ENCODE measurements at places on chromosomes 16 and 17.

- DNase-seq: no peak
Measured at GRCh38 chr16:66717112-66717675, 20.7 kb upstream of the CMTM4 start.

DNA sequence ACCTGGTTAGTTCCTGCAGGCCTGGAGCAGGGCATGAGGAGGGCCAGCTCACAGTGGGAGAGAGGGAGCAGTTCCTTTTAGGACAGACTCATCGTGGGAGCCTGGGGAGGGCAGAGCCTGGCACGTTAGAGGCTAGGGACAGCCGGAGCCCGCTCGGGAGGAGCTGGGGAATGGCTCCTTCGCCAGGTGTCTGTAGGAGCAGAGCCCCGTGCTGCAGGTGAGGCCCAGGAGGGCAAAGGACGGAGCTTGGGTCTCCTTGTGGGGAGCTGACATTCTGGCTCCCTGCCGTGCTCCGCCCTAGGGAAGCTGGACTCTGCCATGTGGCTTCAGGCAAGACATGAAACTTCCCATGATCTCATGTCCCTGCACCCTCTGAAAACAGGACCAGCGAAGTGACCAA, 18.7 kb upstream of the MTSS2 start:
- no peak for DNase-seq

DNA sequence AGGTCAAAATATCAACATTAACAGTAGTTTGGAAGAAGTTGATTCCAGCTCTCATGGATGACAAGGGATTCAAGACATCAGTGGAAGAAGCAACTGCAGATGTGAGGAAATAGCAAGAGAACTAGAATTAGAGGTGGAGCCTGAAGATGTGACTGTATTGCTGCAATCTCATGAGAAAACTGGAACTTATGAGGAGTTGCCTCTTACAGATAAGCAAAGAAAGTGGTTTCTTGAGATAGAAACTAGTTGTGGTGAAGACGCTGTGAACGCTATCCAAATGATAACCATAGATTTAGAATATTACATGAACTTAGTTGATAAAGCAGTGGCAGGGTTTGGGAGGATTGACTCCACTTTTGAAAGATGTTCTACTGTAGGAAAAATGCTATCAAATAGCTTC, 67.8 kb downstream of the GOSR1 start:
- no peak for DNase-seq

DNA sequence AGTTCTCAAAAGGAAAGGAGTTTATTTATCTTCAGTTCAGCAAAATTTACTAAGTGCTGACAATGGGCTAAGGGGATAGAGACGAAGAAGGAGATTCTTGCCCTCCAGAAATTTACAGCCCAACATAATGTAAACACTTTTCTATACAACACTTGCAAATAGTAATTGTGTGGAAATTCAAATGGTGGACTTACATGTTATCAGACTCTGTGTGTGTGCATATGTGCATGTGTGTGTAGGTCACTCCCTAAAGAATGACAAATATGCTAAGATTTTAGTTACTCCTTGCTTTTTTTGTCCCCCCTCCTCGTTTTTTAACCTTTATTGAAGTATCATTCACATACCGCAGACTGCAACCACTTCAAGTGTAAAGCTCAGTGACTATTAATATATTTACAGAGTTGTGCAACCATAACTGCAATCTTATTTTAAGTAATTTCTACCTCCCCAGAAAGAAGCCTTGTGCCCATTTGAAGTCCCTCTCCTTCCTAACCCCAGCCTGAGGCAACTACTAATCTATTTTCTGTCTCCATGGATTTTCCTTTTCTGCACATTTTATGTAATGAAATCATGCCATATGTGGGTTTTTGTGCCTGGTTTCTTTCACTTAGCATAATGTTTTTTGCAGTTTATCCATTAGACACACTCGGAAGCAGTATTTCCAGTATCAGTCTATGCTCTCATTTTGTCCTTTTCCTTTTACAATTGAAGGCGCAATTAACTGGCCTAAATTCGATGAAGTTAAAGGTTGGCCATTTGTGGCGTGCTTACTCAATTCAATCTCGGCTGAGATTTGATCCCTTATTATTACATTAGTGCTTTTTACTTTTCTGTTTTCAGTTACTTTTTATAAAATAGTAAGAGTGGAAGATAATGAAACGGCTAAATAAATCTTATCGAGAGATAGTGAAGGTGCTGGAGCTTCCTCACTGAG, 318.4 kb downstream of the HAPSTR1 start:
- DNase-seq: no peak

DNA sequence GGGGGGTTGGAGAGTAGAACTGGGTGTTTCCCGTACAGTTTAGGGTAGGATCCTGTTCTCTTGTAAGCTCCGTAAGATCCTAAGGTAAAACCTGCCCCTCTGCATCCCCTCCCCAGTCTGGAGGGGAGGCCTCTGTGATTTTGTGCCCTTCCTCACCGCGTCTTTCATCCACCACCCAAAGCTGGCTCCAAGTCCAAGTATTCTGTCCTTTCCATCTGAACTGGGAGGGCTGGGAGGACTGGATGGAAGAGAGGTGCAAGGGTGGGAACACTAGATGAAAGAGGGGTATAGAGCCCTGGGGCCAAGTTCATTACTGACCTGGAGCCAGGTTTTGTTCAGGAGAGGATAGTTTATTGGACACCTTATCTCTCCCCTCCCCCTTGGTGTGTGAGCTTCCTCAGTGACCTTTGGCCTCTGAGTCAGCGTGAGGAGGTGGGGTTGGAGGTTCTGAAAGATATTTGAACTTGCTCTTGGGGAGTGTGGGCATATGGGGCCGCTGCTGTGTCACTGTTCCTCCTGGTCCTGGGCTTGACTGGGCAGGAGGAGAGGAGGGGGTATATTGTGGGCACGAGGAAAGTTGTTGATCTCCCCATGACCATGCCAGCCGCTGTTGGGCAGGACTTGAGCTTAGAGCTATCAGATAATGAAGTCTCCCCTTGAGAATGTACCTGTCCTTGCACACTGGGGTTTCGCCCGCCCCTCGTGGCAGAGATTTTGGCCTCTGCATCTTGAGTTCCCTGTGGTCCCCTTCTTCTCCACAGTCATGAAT, 1.6 kb downstream of the LASP1 start:
- DNase-seq: peak; percentile 94

DNA sequence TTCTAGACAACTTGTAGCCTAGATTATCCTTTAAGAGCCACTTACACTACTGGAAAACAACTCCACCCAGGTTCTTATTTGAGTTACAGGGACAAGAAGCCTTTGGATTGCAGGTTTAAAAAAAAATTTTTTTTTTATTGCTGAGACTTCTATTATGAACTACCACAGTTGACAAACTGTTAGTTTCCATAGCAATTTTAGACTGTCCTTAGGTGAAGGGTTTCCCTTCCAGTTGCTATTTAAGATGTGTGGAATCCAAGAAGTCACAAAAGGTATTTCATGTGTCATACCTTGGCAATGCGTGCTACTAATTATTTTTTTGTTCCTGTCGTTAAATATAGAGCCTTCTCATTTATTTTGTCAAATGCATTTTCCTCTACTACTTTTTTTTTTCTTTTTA, 253.2 kb downstream of the PRKCA start:
- DNase-seq: no peak

DNA sequence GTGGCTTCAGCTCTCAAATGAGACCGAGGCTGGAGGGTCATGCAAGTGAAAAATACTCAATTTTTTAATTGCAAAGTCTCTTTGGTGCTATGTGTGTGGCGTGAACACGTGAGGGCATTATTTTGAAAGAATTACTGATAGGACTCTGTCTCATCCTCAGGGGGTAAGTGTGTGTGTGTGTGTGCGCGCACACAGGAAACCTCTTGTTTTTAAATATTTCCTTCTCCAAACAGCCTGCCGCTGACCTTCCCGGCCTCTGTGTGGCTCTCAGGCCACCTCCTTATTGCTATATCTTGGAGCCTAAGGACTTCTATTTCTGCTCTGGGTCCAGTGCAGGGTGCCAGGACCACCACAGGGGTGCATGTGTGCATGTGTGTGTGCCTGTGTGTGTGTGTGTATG, 99.7 kb downstream of the CMIP start:
- no peak for DNase-seq

DNA sequence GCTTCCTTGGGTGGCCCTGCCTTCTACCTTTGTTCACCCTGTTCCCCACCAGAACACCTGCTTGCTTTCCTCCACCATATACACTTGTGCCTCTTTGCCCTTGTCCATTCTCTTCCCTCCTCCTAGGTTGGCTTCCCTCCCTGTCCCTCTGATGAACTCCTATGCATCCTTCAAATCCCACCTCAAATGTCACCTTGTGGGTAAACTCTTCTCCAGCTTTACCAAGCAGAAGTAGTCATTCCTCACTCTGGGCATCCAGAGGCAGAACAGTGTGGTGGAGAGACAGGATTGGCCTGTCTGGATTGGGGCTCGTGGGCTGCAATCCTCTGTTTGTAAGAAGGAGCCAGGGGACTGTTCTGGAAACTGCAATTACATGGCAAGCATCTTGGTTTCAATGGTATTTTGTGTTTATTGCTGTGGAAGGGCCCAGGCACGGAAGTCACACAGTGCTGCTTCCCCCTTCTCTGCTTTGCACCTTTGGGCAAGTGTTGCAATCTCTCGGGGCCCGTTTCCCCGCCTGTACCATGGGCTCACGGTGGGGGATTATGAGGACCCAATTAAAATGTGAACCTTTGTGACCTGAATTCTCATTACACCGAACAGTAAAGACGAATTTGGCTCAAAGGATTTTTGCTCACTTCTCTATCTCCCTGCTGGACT, 21.9 kb upstream of the NXPH3 start:
- no peak for DNase-seq

DNA sequence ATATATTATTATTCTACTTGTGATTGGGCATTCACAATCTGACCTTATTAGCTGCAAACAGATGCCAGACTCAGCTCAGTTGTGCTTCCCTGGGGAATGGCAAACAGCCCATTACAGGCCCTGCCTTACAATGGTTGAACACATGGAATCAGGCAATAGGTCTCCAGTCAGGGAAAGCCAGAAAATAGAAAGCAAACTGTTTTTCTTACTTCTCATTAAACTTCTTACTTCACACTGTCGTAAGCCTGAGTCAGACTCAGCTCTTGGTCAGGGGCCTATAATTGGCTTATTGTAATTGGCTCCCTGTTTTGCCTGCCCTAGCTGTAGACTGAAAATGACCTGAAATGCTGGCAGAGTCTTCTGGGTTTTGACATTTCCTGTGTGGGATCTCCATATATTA, 77.0 kb upstream of the CA10 start:
- no peak for DNase-seq

GRCh38 chr17:75468291-75468754, 11.9 kb downstream of the TMEM94 start:
- DNase-seq: no peak

DNA sequence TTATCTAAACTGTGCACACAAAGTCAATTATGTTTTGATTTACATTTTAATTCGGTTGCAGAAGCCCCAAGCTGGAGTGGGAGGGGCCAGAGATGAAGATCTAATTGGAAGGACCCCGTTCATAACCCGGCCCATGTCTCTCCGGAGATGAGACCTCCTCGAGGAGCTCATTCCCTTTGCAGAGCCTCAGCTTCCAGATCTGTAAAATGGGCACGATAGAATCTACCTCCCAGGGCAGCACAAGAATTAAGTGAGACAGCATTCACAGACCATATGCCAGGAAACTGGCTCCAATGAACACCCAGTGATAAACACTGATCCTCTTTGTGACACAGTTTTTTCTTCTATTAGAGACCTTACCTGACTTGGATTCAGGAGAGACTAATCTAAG, 446.5 kb upstream of the CDH5 start:
- DNase-seq: no peak

DNA sequence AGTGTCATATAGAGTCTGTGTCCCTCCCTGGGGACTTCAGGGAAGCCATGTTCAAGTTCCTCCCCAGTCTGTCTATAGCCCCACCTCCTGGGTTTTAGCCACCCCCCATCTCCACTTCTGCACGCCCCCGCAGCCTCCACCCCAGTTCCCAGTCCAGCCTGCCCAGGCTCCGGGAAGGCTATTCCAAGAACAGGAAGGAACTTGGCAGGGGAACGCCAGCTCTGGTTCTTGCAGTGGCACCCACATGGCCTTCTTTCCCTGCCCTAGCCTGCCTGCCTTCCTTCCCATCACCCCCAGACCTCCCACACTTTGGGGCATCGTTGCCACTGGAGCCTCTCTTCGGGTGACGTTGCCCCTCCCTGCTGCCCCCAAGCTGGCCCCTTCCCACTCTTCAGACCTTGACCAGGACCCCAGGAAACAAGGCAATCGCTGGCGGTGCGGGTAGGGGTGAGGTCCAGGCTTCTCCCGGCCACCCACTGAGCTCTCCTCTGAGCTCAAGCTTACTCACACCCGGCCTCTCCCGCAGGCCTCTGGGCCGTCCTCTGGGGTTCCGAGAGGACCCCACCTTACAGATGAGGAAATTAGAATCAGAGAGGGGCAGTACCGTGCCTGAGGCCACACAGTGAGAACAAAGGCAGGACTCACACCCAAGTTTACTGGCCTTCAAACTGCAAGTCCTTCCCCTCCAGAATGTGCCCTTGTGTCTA, 9.2 kb upstream of the CES4A start:
- DNase-seq: no peak

DNA sequence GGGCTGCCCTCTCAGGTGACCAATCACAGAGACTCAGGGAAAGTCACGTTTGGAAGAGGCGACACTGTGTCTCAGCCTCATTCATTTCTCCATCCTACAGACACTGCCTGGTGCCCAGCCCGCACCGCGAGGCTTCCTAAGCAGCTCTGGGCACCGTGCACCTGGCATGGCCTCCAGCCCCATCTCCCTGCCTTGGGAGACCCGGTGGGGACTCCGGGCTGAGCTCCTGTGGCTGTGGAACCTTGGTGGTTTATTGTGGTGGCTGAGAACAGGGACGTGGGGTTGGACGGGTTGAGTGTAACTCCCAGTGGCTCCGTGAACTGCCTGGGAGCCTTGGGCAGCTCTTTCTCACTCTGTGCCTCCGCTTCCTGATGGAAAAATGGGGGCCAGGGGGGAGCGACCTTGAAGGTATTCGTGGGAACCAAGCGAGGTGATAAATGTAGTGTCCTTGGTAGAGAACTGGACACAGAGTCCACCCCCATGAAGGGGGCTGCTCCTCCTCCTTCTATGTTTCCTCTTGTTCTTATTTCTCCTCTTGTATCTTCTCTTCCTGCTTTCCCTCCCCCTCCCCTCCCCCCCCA, 215.4 kb downstream of the SEC14L1 start:
- peak; percentile 41 for DNase-seq

DNA sequence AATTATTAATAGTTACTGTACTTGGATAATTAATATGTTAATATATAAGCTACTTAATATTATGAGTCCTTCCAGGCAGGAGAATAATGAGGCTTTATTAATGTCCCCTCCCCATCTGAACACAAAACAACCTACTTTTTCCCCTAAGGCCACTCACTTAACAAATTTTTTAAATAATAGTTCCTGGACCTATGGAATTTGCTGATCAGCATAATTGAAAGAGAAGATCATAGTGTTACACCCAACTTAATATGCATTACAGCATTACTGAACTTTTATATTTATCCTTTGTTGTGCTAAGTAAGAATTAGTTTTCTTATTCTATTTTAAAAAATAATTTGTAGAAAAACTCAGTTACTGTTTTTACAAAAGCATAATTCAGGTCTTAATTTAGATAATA, 1537.7 kb upstream of the GOT2 start:
- DNase-seq: no peak

- DNase-seq: no peak
Measured at GRCh38 chr17:13518261-13519000, 83.3 kb downstream of the HS3ST3A1 start.
